Stimulated activated CD8-positive, alpha-beta memory T cell treated with anti-CD3 and anti-CD28 coated beads, Interleukin-7, amount 100 ng/mL, for 48 hours (primary cell): ENCODE measurements at places on chromosomes 5 and 9.

DNA sequence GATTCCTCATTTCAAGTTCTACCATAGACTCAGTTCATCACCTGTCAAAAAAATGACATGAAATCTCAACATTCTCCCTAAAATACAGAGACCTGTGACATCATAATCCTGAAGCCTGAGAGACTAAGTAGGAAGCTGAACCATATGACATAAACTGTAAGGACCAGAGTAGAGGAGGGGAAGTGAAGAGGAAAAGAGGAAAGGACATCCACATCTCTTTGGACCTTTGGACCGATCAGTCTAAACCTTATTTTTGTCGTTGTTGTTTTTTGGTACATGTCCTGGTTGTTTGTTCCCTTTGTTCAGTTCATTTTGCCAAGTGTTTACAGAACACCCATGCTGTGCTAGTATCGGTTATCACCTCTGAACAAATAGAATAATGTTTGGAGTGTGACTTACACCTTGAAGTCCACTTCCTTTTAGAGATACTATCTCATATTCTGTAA, 41.9 kb downstream of the LURAP1L start:
- no peak for DNase-seq

DNA sequence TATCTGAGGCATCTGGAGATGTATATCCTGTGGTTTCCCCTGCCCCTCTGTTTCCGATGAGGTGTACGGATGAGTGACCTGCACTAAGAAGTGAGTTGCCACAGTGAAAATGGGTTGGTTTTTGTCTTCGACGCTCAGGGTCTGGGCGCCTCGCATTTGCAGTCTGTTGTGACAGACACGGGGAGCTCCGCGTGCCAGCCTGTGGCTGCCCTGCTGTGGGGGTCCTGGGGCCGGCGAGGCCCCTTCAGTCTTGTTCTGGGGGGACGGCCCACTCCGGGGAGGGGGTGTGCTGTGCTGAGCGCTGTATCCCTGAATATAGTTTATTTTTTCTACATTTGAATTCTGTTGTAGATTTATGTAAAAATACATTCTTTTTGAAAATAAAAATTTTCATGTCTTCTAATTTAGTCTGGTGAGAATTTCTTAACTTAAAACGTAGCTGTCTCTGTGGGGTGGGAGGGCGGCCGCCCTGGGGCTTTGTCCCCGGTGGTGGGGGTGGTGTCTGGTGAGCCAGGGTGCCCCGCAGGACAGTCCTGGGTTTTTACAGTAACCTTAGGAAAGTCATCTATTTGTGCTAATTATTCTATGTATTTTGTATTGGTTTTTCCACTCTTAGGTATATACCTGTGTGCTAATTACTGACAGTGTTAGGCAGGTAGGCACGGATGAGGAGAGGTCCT, 4.7 kb downstream of the RNU6ATAC start:
- DNase-seq: no peak

DNA sequence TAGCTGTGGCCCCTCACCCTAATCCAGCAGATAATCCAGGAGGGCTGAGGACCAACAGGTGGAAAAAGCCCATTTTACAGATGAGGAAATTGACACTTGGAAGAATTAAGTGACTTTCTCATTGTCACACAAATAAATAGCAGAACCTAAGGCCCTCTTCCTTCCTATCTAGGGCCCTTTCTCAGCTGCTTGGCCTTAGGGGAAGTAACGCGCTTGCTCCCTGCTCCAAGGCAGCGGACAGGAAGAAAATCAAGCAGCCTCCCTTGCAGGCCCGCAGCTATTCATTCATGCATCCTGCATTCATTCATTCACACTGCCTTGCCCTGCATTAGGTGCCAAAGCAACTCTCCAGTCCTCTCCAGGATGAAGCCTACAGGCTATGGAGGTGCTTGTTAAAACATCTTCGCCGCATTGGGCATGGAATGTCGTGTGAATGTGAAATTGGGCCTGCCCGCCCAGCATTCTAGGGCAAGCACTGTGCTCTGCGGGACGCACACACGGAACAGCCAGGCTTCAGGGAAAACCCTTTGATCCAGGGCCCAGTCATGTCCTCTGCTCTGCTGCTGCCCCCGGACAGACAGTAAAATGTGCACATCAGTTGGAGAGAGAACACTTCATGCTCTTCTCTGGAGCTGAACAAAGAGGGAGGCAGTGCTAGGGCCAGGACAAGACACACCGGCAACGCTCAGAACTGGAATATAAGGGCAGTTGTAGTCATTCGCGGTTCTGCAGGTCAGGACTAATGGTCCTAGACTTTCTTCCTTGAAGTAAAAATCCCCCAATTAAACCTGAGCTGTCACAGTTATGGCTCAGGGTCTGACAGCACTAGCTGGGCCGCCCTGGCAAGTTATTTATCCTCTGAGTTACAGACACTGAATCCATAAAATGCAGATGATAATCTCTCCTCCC, 166.0 kb downstream of the COL23A1 start:
- no peak for DNase-seq

- DNase-seq: no peak
These were observed 649 bp upstream of the GLE1 start for GRCh38 chr9:128503870-128504269.

DNA sequence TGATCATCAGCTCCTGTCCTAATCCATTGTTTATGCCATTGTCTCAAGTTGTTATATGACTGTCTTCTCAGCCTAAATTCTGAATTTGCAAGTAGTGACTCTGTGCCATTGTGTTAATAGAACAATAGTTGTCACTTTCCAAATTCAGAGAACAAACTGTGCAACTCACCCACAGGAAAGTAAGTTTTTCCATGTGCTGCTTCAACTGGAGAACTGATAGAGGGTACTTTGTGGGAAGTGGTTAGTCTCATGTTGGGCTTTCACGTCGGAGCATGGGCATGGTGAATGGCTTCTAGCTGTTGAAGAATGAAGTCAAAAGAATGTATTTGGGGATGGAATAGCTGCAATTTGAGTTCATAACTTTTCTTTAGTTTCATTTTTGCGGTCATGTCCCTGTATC, 146.0 kb downstream of the CD180 start:
- DNase-seq: no peak

DNA sequence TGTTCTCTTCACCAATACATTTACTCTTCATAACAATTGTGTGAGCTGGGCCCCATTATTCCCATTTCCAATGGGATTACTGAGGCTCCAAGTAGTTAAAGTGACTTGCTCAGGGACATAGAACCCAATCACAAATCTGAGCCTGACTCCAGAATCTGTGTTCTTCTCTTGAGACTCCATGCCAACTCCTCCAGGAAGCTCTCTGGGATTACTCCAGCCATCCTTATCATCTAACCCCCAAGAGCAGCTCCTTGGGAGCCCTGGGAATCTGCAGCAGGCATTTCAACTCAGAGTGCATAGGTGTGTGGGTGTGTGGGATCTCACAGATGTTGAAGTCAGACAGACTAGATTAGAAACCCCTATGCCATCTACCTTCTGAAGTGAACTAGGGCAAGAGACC, 131.4 kb upstream of the BOD1 start:
- no peak for DNase-seq

DNA sequence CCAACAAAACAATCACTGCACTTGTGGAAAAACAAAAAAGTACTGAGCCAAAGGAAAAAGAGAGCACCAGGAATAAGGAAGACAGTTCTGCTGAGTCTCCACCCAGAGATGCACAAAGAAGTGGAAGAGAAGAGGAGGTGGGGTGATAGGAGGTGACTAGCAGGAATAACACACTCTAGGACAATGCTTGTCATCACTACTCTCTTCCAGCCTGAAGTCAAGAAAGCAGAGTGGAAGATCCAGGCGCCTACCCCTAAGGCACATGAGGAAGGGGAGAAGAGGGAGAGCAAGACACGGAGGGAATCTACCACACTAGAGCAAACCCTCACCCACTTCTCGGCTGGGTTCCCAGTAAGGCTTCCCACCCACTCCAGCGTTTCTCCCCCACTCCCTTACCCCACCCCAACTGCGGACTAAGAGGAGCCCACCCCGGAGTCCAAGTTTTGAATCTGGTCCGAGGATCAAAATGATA, 1.7 kb downstream of the SLIT3 start:
- DNase-seq: no peak

DNA sequence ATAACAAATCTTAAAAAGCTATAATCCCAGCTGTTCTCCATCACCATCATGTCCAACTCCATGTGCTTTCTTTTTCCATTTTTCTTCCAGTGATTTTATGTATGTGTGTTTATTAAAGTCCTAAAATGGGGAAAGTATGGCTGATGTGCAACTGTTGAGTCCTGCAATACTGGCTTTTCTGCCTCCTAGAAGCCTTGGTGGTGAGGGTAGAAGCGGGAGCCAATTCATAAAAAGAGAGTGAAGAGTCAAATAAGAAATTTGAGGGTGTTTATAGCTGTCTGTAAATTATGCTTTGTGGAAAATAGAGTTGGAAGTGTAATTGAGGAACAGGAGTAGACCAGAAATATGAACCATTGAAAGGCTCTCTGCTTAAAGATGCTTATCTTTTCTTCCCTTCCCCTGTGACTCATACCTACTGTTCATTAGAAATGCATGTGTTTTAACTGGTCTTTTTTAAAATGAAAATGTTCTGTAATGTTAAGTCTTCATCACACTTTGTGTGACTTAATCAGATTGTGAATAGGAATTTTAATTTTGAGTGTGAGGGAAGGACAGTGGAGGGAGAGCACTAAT, 80.1 kb downstream of the ZCCHC7 start:
- DNase-seq: no peak

DNA sequence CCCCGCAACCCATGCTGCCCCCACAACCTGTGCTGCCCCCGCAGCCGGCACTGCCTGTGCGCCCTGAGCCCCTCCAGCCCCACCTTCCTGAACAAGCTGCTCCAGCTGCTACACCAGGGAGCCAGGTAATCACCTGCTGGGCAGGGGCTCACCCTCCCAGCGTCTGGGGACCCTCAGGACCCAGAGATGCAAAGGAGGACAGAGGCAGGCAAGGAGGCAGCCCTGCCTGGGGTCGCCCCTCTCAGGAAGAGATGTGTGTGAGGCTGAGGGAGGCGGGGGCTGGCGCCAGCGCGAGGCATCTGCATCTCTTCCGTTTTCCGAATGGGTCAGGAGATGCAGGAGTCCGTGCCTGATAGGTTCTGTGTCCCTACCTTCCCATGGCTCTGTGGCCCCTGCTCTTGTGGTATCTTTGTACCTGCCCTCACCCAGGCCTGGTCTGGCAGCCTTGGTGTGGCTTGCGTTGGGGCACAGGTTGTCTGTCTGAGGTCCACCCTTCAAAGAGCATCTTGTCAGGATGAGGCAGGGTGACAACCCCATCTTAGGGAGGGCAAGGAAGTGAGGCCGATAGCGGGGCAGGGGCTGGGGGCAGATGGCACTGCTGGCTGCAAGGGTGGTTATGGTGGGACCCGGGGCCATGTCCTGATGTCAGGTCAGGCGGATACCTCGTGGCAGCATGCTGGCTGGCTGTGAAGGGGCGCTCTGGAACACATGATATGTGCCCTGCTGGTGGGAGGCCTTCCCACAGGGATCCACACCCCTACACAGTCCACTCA, 75.7 kb downstream of the WNK2 start:
- no peak for DNase-seq

DNA sequence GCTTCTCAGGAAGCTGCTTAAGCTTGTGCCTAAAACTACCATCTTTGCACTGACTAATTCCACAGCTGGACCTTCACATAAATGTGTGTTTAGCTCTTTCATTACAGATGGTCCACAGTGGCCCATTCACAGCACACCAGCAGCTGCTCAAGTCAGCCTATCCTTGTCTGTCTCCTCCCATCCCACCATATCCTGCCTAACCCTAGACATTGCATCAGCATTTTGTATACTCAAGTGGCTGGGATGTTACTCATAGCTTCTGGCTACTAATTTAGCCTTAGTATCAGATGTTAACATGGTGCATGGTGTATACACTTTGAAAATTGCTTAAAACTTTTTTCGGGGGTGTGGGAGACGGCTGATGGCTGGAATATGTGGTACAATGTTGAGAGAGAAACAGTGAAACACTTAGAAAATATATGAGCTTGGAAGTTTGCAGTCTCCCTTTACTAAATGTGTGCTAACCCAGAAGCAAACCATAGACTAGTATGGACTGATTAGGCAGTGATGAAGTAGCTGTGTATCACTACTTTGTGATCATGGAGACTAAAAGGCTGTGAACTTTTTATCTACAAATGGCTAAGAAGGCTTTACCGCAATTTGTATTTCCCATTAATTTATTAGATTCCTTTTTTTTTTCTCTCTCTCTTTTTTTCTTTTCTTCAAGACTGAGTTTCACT, 83.1 kb downstream of the JMY start:
- no peak for DNase-seq

- DNase-seq: no peak
These were observed 17.0 kb upstream of the MVB12B start for GRCh38 chr9:126309427-126310189.

GRCh38 chr5:178284093-178284675, 51.6 kb upstream of the PHYKPL start:
- no peak for DNase-seq

GRCh38 chr5:43947935-43948334, 345.0 kb downstream of the NNT start:
- DNase-seq: no peak

- DNase-seq: no peak
These were observed 256.3 kb upstream of the TRIM32 start for GRCh38 chr9:116430849-116431248.

- no peak for DNase-seq
These were observed 47.5 kb downstream of the UBE2QL1 start for GRCh38 chr5:6496207-6496584.

GRCh38 chr5:5788793-5789192, 366.3 kb downstream of the ICE1 start:
- DNase-seq: no peak

DNA sequence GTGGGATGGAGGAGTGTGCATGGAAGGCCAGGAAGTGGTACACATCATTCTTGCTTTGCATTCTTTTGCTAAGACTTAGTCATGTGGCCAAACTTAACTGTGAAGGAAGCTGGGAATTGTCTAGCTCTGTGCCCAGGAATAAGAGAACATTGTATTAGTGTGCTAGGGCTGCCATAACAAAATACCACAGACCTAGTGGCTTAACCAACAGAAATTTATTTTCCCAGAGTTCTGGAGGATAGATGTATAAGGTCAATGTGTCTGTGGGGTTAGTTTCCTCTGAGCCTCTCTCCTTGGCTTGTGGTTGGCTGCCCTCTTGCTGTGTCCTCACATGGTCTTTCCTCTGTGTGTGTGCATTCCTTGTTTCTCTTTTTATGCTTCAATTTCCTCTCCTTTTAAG, 32.4 kb downstream of the NNT start:
- no peak for DNase-seq
